ENCODE measurements at places on chromosomes 2 and 18.

- DNase-seq = no peak
Measured at GRCh38 chr2:226334981-226335720, 464.5 kb downstream of the IRS1 start.

- no peak for DNase-seq
Measured at GRCh38 chr18:63213331-63213900, 106.2 kb downstream of the BCL2 start.

GRCh38 chr2:36487947-36488346 lies 110.0 kb downstream of the FEZ2 start:
- DNase-seq = no peak

GRCh38 chr2:120251880-120252224 lies 800 bp upstream of the RALB start:
- DNase-seq = no peak

DNA sequence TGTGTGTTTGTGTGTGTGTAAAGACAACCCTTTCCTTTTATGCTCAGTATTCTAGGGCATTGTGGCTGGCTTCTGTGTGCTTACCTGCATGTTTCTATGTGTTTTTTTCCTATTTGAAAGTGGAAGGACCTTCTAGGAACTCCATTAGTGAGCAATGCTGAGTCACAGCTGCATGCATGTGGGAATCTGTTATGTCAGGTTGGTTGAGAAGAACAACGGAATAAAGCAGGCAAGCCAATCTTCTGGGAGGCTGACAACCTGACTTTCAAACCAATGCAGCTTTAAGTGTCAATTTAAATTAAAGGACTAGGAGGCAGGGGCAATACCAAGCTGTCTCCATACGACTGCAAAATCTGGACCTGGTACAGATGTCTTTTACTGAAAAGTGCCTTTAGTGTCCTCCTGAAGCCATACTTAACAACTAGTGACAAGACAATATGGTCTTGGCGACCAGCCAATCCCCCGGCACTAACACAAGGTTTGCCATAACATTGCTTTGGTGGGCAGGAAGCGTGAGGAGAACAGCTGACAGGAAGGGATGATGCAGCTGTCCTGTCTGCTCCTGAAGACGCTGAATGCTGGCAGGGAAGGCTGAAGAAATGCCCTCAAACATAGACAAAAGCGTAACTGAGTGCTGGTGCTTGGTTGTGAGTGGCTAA lies 514.7 kb upstream of the CDH7 start:
- no peak for DNase-seq

DNA sequence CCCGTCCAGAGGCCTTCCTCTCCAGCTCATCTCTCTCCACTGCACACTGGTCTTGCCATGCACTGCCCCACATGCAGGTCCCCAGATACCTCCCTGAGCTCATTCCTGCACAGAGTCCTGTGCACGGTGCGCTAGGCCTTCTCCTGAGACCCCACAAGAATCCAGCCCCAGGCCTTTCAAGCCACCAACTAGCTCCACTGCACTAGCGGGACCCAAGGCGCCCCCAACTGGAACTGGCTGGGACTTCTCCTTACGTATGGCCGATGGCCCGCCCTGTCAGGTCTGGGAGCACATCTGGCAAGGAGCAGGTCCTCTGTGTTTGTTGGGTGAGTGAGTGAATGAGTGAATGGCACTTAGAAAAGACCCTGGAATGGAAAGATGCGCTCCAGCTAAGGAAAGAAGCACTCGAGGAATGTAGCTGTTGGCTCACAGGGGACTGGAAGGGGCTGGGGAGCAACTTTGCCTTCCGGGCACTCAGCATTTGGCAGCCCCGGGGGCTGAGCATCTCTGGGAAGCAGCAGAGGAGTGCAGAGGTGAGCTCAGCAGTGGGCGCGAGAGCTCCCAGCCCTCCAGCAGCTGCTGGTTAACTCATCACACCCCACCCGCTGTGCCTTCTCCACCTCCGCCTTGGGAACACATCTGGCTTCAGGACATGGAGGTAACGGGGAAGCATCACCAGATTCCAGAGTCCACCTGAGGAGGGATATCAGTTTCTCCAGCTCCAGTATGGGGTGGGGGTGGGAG lies 223.1 kb downstream of the GLI2 start:
- no peak for DNase-seq

DNA sequence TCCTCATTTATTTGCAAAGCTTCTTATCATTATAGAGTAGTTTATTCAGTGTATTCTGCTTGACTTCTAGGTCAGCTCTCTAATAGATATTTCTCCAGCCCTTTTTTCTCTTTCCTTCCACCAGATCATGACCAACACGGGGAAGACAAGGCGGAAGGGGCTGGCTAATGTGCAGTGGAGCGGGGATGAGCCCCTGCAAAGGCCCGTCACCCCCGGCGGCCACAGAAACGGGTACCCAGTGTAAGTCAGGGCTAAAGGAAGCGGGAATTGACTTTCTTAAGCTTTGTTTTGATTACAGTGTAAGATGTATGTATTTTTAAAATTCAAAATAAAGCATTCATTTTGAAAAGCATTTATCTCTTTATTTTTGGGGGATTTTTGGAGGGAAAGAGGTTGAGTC lies 50.7 kb upstream of the B3GNT7 start:
- no peak for DNase-seq

DNA sequence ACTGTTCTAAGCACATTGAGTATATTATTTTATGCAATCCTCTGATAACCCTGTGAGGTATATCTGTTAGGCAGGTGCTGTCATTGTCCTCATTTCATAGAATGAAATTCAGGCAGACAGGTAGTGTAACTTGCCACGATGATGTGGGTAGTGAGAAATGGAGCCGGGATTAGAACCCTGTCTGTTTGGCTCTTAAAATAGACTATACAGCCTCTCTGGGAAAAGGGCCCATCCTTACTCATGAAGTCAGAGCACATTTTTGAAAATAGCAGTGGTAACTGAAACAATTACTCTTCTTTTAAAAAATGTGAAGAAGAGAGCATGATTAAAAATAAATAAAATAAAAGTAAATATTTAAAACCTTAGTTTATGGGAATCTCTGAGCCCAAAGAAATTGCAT lies 23.0 kb downstream of the FAM171B start:
- no peak for DNase-seq

GRCh38 chr2:116680256-116680936 lies 1134.1 kb upstream of the DDX18 start:
- no peak for DNase-seq

DNA sequence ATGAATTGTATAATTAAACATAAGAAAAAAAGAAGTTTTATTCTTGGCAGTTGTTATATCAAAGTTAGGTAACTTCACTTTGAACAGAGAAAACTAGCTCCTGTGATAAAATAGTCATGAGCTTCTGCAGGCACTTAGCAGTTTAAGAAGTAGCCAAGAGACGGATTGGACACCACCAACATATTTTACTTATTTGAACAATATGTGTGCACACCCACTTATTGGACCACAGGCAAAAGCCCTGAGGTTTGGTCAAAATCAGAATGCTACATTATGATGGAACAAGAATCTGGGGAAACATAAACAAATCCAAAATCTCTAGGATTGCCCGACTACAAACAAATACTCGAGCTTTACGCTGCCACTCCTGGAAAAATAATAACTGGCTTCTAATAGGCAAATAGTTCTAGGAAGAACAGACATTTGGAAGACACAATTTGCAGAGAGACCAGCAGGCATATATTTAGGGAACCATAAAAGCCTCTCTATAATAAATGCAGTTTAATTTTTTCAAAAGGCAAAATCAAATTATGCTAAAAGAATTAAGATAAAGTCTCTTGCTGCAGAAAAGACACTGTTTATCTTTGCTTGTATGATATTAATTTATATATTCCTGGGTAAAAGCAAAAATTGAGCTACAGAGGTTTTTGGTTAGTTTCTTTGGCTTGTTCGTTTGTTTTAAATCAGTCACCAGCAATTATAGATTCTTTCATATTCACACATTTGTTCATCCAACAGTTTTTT lies 117.9 kb downstream of the CDC42EP3 start:
- no peak for DNase-seq

Data from stimulated activated CD4-positive, alpha-beta T cell treated with anti-CD3 and anti-CD28 coated beads, Interleukin-15, amount 100 ng/mL, for 1 hour (primary cell).